Ammon's horn (tissue), 1 donor: ENCODE measurements at places on chromosomes 1 and 21.
A peak's percentile ranks its signal among the peaks of the same experiment; 100 is the strongest.

DNA sequence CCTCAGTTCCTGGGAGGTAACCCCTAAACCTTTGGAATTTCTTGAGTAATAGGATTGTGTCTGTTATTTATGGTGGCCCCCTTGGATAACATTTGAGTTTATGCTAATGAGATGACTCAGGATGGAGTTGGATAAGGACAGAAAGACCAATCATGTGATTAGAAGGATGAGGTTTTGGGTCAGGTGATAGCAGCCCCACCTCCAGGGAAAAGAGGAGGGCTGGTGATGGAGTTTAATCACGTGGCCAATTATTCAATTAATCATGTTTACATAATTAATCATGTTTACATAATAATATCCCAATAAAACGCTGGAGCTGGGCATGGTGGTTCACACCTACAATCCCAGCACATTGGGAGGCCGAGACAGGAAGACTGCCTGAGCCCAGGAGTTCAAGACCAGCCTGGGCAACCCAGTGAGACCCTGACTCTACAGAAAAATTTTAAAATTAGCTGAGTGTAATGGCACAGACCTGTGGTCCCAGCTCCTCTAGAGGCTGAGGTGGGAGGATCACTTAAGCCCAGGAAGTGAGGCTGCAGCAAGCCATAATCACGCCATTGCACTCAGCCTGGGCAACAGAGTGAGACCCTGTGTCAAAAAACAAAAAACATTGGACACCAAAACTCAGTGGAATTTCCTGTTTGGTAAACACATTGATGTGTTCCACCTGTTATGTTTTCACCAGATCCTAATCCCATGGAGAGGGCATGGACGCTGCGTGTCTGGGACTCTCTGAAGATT, 73.3 kb downstream of the NUP210L start:
- no peak for DNase-seq

GRCh38 chr21:43691086-43691795, 27.7 kb upstream of the PDXK start:
- no peak for DNase-seq

GRCh38 chr1:58649555-58649954, 50.3 kb downstream of the MYSM1 start:
- DNase-seq: no peak

DNA sequence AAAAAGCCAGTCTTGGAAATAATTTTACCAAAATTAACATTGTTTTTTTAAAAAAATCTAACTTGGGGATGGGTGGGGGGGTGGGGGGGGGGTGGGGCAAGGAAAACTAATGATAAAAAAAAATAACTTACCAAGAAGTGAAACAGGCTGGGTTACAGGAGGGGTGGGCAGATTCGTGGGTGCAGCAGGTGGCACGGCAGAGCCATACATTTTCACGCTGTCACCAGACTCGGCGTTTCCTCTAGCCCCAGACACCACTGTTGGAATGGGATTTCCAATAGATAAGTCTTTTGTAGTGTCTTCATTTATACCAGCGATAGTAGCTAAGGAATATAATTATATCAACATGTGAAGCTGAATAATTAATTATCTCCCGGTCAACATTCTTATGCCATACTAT, 25.4 kb downstream of the SOD1 start:
- DNase-seq: no peak

GRCh38 chr21:15134701-15135470, 70.1 kb upstream of the NRIP1 start:
- DNase-seq: no peak

GRCh38 chr1:58818075-58818474, 34.2 kb upstream of the JUN start:
- DNase-seq: no peak

GRCh38 chr1:214823311-214824117, 220.5 kb downstream of the CENPF start:
- DNase-seq: no peak

- no peak for DNase-seq
Measured at GRCh38 chr1:246335151-246335550, 171.9 kb downstream of the SMYD3 start.

DNA sequence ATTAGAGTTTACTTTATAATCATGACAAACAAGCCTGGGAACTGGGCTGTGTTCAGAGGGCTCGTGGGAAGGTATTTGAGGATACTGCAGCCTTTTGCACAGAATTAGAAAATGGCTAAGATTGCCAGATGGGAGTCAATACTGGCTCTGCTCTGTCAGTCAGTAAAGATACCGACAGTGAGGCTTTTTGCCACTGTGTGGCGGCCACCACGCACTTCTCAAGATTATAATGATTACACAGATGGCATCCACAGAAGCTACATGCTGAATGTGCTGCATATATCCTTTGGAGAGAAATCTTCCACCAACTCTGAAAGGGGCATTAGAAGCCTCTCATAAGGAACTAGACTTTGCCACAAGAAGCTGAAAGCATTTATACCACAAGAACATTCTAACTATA, 213.4 kb upstream of the PTBP2 start:
- DNase-seq: peak; percentile 66

GRCh38 chr21:23921670-23922418, 1685.4 kb downstream of the MRPL39 start:
- no peak for DNase-seq

DNA sequence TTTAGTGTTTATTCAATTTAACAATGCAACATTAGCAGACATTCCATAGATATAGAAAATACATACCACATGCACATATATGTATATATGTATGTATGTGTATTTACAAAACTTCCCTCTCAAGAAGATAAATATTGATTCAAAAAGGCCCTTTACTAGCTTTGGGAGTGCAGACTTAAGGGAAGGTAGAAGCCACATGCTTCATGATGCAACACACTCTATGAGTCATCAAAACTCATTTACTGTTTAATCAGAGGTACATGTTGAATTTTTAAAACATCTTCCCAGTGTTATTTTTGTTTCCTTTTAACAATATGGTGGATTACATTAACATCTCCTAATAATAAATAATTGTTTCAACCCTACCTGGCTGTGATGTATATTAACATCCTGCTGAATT, 61.4 kb upstream of the KIRREL1 start:
- no peak for DNase-seq

DNA sequence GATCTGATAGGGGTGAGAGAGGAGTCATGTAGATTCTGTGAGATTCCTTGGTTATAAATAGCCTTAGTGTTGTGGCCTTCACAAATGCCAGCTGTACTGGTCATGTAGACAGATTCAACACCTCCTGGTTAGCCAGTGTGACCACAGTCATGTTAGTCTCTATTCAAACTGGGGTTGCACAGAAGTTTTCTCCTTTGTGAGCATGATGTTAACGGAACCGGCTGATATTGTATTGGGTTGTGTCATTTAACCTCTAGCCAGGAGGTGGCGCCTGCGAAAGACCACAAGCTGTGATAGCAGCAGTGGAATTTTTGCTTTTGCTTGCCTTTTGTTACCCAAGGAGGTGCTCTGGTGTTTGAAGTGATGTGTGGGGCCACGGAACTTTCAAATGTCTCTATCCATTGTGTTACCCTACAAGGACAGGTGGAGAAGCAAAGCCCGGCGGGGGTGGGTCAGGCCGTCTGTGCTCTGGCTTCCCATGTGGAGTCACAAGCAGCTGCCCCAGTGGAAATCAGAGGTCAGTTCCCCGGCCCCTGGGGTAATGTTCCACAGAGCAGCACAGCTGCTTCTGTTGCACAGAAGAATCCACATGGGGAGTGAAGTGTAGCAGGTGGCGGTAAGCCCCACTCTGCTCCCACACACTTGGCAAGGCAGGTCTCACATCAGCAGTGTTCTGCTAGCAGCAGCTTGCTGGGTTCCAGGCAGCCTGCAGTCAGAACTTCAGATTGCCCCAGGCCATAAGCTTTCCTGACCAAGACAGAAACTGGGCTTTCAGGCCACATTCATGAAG, 112.6 kb downstream of the ADAMTS1 start:
- DNase-seq: peak; percentile 59

- DNase-seq: no peak
Measured at GRCh38 chr21:42125571-42126544, 54.7 kb downstream of the UMODL1 start.

DNA sequence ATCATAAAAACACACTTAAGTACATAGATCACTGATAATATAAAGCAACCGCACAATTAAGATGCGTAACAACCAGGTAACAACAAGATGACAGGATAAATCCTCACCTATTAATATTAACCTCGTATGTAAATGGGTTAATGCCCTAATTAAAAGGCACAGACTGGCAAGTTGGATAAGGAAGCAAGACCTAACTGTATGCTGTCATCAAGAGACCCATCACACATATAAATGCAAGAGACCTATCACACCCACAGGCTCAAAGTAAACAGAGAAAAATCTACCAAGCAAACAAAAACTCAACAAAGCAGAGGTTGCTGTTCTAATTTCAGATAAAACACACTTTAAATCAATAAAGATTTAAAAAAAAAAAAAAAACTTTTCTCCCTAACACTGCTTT, 151.8 kb downstream of the FAF1 start:
- DNase-seq: no peak

DNA sequence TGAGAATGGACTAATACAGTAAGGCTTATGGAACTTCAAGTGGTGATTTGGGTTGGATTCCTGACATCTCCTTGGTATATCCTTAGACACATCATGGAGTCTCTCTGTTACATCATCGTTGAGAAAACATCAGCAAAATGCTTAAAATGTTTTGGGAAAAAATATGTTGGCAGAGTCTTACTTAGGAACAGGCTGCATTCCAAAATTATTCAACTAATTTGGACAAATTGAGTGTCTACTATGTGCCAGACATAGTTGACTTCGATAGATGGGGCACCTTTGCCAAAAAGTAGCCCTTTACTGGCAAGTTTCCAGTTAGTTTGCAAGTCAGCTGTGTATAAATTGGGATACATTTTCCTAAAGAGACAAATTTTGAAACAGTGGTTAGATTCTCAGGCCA, 253.4 kb upstream of the ST6GALNAC5 start:
- no peak for DNase-seq

- no peak for DNase-seq
Measured at GRCh38 chr1:230684146-230684545, 29.8 kb downstream of the AGT start.

GRCh38 chr1:34926894-34927293, 2.6 kb downstream of the DLGAP3 start:
- no peak for DNase-seq

GRCh38 chr1:244074559-244075171, 23.6 kb downstream of the ZBTB18 start:
- no peak for DNase-seq

DNA sequence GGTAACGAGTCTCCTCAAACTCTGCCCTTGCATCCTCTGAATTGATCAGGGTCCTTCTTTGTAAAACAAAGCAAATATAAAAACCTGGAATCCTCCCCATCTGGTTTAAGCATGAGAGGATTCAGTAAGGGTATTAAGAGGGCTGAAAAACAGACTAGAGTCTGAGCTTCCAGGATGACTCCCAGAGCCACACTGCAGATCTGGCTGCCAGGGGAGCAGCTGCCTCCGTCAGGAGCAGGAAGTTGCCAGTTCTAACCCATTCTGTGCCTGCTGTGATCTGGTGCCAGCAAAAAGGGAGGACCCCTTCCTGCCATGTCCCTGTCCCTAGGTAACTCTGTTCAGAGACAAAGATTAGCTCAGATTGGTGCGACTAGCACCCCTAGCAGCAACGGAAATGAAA, 27.5 kb downstream of the SERTAD4 start:
- DNase-seq: no peak

DNA sequence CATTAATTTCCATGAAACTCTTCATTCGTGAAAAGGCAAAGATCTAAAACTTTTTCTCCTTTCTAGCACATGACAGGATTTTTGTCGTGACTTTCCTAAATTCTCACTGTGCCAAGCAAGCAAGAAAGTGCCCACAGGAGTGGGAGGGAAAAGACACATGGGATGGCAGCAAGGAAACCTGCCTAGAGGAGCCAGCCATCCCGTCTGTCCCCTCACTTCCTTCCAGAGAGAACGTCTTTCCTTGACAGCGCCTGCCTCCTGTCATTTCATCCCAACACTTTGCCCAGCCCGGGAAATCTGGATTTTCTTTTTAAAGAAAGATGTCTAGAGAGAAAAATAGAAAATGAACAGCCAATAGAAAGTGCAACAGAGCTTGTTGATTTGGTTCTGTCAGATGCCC, 200.6 kb upstream of the PTBP2 start:
- no peak for DNase-seq

GRCh38 chr1:229844675-229845074, 218.6 kb downstream of the URB2 start:
- DNase-seq: no peak

- peak; percentile 43 for DNase-seq
Measured at GRCh38 chr1:89499320-89499719, 25.3 kb upstream of the LRRC8B start.

DNA sequence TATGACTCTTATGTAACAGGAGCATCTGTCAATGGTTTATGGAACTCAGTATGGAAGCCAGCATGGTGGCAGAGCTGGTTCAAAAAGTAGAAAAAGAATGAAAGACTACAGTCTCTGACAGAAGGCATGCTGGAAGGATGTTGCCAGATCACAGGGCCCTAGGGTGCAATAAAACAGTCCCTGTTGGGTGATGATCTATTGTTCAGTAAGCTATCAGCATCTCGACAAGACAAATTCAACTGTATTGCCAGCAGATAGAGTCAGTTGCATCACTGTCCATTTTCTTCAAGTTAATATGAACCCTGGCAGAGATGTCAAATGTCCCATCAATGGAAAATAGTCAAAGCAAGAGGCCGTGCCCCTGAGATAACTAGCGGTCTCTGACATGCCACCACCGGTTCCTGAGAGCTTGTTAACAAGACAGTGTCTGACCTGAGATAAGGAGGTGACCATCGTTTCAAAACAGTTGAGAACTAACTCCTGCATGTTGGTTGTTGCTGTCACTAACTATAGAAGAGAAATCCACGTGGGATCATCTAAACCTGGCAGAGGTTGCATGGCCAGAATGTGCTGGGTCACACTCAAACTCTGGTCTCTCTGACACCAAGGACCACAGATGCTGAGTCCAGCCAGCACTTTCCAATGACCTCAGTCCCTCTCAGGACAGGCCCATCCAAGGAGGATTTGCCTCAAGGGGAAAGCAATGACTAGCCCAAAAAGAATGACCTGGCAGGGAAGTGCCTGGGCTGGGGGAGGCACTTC, 125.9 kb downstream of the RIPK4 start:
- DNase-seq: no peak

- DNase-seq: no peak
Measured at GRCh38 chr21:38467374-38467773, 30.9 kb downstream of the ERG start.

DNA sequence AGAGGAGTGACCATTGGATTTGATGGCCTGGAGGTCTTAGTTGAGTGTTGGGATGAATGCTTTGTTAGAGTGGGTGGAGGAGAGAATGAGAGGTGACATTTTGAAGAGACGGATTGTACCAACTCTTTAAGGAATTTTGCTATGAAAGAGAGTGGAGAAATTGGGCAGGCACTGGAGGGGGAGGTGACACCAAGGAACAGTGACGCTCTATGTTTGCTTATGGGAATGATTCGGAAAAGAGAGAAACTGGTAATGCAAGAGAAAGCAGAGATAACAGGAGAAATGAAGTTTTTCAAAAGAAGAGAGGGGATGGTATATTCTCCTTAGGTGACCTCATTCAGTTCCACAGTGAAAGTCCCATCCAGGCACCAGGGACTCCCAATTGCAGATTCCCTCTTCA, 24.5 kb upstream of the PADI2 start:
- no peak for DNase-seq

GRCh38 chr1:48947761-48948537, 171.3 kb upstream of the BEND5 start:
- DNase-seq: peak; percentile 74
